Activated T-helper 1 cell treated with anti-CD3 and anti-CD28 coated beads, Interleukin-2, amount 50 U/mL, for 16 hours (primary cell): ENCODE measurements at places on chromosomes 7 and 10.

DNA sequence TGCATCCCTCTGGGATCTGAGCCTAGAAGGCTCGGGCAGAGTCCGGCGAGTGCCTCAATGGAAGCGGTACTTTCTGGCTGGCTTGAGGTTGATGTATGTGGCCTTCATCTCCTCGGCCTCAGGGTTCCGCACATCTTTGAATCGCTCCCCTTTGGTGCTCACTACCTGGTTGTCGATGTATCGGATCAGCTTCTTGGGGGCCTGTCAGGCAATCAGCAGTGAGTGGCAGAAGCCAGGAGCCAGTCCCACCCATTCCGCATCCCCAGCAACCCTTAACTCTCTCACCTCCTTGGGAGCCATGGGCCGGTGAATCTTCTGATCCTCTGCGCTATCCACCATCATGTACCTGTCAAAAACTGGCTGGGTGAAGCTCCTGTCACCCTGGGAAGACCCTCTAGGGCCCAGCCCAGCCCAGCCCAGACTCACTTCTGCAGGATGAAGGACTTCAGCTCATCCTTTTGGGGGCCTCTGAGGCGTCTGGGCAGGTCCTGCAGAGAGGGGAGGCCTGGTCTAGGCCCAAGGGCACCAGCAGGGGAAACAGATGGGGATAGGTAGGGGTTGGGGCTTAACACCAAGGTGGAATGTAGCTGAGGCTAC, 2.8 kb downstream of the FBXL15 start:
- no peak for DNase-seq

DNA sequence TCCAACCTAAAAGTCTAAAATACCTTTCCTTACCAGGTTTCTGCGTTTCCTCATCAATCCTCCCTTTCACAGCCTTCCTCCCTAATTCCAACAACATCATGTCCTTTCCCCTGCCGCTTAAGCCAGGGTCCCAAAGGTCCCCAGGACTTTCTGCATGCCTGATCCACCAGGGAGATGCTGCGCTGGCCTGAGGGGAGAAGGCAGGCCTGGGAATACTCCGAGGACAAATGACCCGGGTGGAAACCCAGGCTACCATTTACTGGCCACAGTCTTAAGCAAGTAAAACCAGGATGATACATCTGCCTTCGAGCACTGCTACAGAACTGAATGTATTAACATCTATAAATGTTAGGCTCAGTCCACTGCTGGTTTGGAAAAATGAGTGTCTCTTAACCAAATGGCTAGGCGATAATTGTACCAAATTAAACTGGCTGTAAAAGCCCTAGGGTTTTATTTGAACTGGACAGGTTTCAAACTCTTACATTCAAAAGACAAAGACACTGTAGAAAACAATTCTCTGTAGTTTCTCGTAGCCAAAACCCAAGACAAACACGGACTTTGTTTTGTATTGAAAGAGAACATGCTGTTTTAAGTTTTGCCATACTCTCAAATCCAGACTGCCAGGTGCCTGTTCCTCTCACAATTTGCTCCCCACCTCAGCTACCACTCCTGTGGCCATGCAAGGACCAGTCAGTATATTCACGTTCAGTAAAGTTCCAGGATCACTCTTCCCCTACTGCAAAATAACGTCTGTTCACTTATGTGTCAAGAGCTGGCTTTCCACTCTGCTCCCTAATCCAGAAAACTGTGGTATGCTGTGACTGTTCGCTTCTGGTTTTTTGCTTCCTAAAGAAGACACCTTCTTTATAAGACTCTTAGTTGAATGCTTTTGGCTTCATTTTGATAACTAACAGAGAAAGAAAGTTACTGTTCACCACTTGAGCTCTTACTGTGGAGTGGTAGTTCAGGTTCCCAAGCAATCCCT, 145.7 kb downstream of the RNF216 start:
- no peak for DNase-seq

DNA sequence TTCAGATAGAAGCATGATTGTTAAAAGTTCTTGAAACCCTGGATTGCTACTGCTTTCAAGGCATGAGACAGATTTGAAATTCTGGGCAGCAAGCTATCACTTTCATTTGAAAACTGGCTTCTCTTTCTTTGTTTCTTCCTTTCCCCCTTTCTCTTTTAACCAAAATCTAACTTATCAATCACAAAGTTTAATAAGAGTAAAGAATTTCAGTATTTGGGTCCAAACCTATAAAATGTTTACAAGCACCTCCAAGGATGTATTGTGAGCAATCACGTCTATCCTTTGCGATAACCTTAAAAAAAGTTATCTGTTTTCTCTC, 21.6 kb upstream of the RPA3 start:
- DNase-seq: no peak

GRCh38 chr10:133049639-133050038, 38.1 kb upstream of the ADGRA1 start:
- no peak for DNase-seq

DNA sequence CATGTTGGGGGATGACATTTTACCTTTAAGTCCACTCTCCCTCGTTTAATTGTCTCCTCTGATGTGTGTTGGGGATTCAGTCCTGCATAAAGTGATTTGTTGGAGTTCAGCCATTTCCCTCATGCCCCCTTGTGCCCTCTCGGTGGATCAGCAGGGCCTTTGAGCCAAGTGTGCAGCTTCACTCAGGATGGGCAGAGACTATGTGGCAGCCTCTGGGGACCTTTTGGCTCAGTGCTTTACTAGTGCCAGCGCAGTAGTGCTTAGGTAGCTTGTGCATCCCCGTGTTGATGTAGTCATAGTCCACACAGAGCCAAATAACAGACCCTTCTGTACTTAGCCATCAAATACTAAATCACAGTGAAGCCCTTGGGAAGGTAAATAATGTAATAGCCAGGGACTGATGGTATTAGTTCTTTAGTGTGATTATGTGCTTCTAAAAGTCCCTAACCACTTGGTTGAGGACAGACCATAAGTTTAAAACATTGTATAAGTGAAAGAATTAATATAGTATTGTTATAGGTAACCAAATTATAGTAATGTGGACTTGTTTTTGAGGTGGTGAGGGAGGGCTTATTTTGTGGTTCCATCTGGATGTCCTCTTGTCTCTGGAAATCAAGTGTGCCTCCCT, 11.4 kb downstream of the BUB3 start:
- DNase-seq: no peak

DNA sequence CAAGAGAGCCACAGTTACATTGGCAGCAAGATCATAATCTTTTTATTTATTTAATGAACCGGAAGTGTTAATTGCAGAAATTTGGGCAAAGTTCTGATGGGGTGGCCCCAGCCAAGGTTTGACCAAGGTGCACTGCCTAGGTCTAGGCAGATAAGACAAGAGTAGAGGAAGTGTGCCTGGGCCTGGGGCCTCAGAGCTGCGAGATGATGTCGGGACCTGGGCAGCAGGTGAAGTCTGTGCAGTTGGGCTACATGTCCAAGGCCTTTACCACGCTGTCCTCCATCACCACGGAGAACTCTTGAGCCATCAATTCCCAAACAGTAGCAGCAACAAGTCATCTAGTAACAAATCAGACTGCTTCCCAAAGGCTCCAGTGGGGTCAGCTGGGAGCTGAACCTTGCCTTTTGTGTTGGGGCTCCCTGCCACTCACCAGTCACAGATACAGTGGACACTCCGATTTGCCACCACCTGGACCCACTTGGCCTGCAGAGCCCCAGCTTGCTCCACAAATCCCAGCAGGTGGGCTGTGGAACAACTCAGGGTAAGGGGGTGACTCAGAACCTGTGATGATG, 52.5 kb upstream of the COMTD1 start:
- no peak for DNase-seq

DNA sequence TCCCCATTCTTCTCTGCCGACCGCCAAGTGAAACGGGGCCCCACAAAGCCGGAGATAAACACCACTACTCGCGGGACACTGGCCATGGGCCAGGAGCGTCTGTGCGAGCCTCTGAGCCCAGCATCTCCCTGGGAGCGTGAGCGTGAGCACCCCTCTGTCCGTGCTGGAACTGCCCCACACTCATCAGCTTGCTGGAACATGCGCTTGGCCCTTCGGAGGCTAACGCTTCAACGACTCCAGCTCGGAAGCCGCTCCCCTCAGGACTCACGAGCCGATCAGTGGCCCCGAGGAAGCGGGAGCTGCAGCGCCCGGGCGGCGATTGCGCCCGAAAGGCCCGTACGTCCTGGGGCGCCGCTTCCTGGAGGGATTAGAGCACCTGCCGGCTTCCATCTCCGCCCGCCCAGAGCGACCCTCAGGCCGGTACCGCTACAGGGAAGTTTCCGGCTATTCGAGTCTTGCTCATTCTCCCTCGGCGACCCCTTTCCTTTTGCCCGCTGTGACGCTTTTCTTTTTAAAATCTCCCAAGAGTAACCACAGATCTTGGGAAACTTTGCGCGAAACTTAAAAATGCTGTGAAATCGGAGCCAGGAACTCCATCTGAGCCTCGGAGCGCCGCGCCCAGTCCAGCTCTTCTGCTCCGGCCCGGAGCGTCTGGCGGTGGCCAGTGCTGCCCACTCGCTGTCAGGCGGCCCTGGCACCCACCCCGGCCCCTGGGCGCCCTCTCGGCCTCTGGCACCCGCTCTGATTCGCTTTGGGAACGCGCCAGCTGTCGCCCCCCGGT, 1.0 kb downstream of the TLL2 start:
- no peak for DNase-seq

- DNase-seq: no peak
Measured at GRCh38 chr7:1288390-1288995, 55.8 kb downstream of the UNCX start.

- no peak for DNase-seq
Measured at GRCh38 chr10:109202111-109202510, 721.2 kb downstream of the XPNPEP1 start.

- no peak for DNase-seq
Measured at GRCh38 chr7:135853008-135853407, 104.4 kb upstream of the FAM180A start.

DNA sequence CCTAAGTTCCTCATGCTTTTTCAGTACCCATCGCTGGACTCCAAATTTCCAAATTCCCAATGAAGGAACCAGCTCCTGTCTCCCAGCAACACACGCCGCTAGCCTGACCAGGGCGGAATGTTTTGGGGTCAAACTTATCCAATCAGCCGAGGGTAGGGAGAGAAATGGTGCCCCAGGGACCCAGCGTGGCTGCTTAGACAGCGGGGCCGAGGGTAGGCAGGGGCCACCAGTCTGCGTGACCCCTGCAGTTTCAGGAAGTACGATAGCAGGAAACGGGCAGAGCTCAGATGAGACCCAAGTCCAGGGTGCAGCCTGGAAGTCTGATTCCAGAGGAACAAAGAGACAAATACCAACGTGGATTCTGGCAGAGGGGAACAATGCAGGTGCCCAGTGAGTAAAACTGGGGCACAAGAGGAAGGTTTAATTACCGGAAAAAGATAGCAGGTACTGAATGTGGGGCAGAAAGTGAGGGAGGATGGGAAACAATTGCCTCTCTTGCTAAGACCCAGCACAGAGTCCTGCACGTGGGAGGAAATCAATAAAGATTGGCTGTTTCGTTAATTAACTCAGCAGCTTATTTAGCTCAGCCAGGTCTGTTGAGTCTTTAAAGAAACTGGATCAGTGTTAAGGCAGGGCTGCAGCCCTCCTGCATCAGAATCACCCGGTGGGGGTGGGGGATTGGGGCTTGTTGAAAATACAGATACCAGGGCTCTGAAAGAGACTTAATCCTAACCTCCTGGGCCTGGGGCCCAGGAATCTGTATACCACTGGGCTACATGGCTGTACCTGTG, 50.4 kb upstream of the NFE2L3 start:
- no peak for DNase-seq

DNA sequence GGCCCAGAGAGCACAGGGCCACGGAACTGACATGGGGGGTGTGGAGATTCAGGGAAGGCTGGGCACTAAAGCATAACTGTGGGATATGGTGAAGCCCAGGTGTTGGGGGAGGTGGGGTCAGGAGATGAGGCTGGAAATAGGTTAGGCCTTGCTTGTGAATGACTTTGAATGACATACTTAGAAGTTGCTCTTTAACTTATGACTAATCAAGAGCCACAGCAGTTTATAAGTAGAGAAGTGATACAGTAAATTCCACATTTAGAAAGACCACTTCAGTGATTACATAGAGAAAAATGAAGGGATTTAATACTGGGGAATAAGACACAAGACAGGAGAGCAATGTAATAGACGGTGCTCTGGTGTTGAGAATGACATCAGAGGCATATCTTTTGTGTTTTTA, 120.8 kb upstream of the SEC61G start:
- DNase-seq: no peak

GRCh38 chr10:102327002-102327401, 68.5 kb upstream of the NFKB2 start:
- DNase-seq: no peak

DNA sequence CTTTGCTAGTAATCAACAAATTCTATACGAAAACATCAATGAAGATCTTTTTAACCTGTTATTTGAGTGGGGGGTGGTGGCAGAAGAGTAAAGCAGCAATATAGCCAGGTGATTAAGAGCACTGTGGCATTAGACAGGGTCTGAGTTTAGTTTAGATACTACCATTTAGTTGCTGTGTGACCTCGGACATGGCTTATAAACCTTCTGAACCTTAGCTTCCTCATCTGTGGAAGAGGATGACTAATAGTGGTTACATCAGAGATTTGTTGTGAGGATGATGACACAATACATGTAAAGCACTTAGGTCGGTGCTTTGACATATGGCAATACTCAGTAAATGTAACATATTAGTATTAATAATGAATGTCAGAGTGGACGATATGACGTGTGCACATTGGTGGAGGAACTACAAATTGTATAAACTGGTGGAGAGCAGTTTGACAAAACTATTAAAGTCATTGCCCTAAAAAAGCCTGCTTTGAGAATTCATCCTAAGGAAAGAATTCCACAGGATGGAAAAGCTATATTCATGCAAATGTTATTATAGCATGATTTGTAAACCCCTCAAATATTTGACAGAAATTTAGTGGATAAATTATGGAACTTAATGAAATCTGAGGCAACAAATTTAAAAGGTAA, 24.3 kb downstream of the SPAG6 start:
- no peak for DNase-seq

DNA sequence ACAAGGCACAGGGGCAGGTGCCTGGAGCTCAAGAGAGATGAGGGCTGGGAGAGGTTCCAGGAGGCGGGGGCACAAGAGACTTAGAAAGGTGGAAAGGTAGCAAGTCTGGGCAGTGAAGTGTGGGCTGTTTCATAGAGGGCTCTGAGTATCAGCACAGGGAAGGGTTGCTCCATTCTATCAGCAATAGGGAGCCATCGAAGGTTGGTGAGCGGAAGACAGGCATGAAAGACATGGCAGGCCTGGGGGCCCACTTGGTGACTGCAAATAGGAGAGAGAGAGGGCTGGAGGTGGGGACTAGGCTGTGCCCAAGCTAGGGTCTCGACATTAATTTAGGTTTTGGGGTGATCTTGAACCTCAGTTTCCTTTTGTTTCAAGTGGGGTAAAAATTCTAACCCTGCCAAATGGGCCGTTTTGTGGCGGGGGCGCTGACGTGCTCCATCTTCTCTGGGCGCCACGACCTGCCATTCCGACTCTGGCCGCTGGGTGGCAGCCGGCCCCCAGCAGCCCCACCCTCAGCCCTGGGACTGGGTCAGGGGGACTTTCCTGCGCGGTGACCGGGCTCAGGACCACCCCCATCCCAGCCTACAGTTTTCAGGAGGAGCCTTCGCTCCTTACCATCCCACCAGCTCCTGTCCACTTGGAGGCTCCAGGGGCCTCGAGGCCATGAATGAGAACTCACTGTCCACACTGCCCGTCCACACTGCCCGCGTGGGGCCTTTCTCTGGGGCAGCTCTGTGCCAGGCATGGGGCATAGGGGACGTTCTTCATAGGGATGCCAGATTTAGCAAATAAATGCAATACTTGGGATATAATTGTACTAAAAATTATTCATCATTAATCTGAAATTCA, 37.2 kb upstream of the PCBD1 start:
- DNase-seq: peak; percentile 21
